ENCODE measurements at places on chromosomes 13 and 19. TPM values are rescaled to one million over a fixed set of nuclear protein-coding genes. Genes with fewer than 3 reads are reported as not detected.

GRCh38 chr19:18194554-18195238, 1.7 kb downstream of the MPV17L2 start:
- H3K27ac ChIP-seq, result peak overlapping the region; percentile 95
- H3K4me1 ChIP-seq, result peaks cover 34% of the 10 kb centered on the region
- peaks cover 36% of the 10 kb centered on the region for H3K36me3 ChIP-seq
- H3K27me3 ChIP-seq, result no peaks in the 10 kb centered on the region

DNA sequence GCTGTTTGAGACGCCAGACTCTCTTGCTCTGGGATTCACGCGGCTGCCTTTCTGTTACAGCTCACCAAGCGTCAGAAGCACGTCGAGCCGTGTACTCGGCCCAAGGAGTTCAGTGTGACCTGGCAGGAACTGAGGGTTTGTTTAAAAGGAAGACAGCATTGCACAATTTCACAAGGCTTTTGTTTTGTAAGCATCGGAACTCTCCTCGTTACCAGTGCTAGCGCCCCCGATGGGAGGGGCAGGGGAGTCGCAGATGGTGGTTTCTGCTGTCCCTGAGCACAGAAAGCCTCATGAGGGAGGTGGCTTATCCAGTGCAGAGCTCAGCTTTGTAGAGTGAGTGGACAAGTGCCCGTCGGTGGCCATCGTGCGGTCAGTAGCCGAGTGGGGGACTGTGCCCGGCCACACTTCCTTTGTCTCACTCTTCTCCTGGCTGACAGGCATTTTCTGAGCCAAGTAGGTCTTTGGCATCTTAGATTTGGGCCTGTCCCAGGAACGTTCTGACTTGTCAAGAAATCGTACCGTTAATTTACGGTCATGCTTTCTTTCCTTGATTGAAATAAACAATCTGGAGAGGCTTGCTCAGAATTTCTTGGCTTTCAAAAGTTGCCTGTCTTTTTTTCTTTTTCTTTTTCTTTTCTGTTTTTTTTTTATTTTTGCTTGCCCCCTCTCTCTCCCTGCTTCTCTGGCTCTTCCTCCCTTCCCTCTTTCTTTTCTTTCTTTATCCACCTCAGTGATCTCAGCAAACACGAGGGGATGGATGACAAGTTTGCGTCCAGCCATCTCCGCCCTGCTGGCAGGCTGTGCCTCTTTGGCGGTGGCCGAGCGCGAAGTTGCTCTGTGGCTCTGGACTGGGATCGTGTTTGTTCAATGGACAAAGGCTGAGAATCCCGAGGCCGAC, 7.7 kb downstream of the KDM4B start:
- H3K4me1 ChIP-seq, result peaks cover 60% of the 10 kb centered on the region
- H3K27ac ChIP-seq, result peak overlapping the region; percentile 41
- H3K27me3 ChIP-seq, result no peaks in the 10 kb centered on the region
- peaks cover 23% of the 10 kb centered on the region for H3K36me3 ChIP-seq

- no peaks in the 10 kb centered on the region for H3K36me3 ChIP-seq
- H3K4me3 ChIP-seq, result no peak within 1 kb of the TSS
- peaks cover 2% of the 10 kb centered on the region for H3K4me1 ChIP-seq
- H3K27ac ChIP-seq, result no peak within 1 kb of the TSS
Observed at GRCh38 chr13:23570099-23570920, at the start of gene TNFRSF19. Gene TNFRSF19 (plus strand): TSS chr13:23570412. CDS start chr13:23590184, 19,772 bp downstream.

- H3K27ac ChIP-seq, result peak overlapping the region; percentile 77
- peak overlapping the region; percentile 45 for H3K4me3 ChIP-seq
Observed at GRCh38 chr13:30355384-30355699, 48.0 kb upstream of the KATNAL1 start.

GRCh38 chr13:110649551-110649950, 34.2 kb downstream of the NAXD start:
- H3K27ac ChIP-seq, result no peak overlapping the region
- peaks cover 47% of the 10 kb centered on the region for H3K36me3 ChIP-seq
- DNase-seq, result no peak
- H3K4me1 ChIP-seq, result peaks cover 61% of the 10 kb centered on the region
- no peak overlapping the region for H3K4me3 ChIP-seq

- no peak overlapping the region for H3K27ac ChIP-seq
- H3K36me3 ChIP-seq, result no peaks in the 10 kb centered on the region
- DNase-seq, result no peak
Observed at GRCh38 chr13:31801088-31801487, 61.8 kb downstream of the RXFP2 start.

- H3K4me1 ChIP-seq, result no peaks in the 10 kb centered on the region
- DNase-seq, result no peak
- H3K4me3 ChIP-seq, result no peak overlapping the region
- H3K36me3 ChIP-seq, result peaks cover 17% of the 10 kb centered on the region
- H3K27me3 ChIP-seq, result no peaks in the 10 kb centered on the region
- no peak overlapping the region for H3K27ac ChIP-seq
Observed at GRCh38 chr13:100269837-100270236, 180.9 kb downstream of the PCCA start.

GRCh38 chr13:101341464-101341863, 74.8 kb downstream of the NALCN start:
- no peaks in the 10 kb centered on the region for H3K4me1 ChIP-seq
- H3K36me3 ChIP-seq, result no peaks in the 10 kb centered on the region
- no peak overlapping the region for H3K4me3 ChIP-seq
- H3K27ac ChIP-seq, result no peak overlapping the region

DNA sequence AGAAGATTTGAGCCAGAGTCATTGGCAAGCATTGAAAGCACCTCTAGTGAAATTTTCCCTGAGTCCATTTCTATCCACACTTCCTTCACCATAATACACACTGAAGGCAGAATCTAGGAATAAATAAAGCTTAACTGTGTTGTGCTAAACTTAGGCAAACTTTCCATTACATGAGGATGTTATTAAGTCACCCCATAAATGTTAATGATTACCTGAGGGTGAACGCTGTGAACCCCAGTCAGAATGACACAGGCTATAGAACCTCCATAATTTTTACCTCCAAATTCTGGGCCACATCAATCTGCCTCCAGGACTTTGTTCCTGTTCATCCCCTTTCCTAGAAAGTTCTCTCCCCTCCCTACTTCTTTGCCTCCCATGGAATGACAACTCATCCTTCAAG, 71.0 kb downstream of the RAP2A start:
- H3K27me3 ChIP-seq, result peaks cover 8% of the 10 kb centered on the region
- no peak overlapping the region for H3K4me3 ChIP-seq
- no peaks in the 10 kb centered on the region for H3K36me3 ChIP-seq
- no peaks in the 10 kb centered on the region for H3K4me1 ChIP-seq

DNA sequence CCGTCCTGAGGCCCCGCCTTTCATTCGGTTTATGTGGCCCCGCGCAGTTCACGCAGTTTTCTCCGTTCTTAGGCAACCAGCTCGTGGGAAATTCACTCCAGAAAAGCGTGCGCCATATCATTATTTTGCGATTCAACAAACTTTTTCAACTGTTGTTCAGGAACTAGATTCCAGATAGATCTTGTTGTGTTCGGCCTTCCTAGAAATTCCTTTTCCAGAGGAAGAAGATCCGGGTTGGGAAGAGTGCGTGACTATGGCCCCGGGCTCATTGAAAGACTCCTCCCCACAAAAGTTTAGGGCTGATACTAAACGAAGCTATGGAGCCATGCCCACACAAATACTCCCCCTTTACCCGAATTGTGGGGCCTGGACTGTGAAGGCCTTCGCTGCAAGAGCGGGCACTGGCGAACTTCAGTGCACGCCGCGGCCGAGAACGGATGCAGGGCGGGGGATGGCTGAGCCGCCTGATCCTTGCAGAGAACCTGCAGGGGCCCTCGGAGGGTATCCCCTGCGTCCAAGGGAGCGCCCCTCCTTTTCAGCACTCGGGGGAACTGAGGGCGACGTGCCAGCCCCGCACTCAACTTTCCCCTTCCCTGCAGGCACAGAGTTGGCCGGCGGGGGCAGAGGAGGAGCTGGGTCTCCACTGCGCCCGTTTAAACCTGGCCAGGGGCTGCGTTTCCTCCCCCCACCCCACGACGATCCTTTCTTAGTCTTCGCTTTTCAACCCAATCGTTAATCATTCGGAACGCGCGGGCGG, 904 bp upstream of the SOX1 start:
- peaks cover 54% of the 10 kb centered on the region for H3K27me3 ChIP-seq
- no peak overlapping the region for H3K4me3 ChIP-seq
- H3K36me3 ChIP-seq, result no peaks in the 10 kb centered on the region
- H3K27ac ChIP-seq, result no peak overlapping the region
- no peak for DNase-seq

GRCh38 chr19:21691661-21692060, 75.7 kb downstream of the ZNF100 start:
- no peaks in the 10 kb centered on the region for H3K27me3 ChIP-seq
- no peak overlapping the region for H3K4me3 ChIP-seq
- no peak overlapping the region for H3K27ac ChIP-seq
- no peak for DNase-seq
- H3K4me1 ChIP-seq, result no peaks in the 10 kb centered on the region

GRCh38 chr19:18612051-18612771, 459 bp upstream of the TMEM59L start:
- DNase-seq, result no peak
- H3K4me1 ChIP-seq, result peaks cover 31% of the 10 kb centered on the region
- peak overlapping the region; percentile 78 for H3K4me3 ChIP-seq

DNA sequence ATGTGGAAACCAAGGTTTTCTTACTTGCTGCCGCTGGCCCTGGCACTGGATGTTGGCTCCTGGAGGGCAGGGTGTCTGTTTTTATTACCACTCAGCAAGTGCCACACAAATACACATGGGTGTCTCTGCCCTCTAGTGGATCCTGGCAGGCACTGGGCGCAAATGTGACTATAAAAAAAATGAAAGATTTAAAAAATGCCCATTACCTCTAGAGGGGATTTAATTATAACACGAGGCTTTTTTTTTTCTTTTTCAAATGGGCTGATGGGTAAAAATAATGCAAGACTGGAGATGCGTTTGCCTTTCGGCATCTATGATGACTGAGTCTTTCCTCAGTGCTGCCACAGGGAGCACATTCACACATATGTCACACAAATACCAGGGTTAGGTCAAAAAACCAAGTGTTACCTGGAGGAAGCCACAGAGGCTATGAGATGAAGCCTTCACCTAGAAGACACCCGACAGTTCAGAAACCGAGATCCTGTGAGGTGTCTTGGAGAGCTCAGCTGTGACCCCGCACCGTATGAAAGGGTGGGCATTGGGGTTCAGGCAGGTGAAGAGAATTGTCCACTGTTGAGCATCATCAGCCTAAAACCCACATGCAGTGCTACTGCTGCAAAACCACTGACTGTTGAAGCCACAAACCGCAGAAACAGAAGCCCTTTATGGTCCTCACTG, 25.7 kb downstream of the CHAMP1 start:
- H3K27me3 ChIP-seq, result peaks cover 5% of the 10 kb centered on the region
- H3K4me1 ChIP-seq, result peaks cover 9% of the 10 kb centered on the region
- no peak for DNase-seq
- H3K27ac ChIP-seq, result no peak overlapping the region

The C1QTNF9B gene
- not detected for total RNA-seq

The GNA15 gene
- total RNA-seq, result 0.80 TPM

The CYP4F3 gene
- total RNA-seq, result not detected

The PSG1 gene
- not detected for total RNA-seq

The NLRP11 gene
- 0.17 TPM for total RNA-seq

The EEF1AKMT1 gene
- 7.4 TPM for total RNA-seq

The CEACAM8 gene
- not detected for total RNA-seq

The IFNL1 gene
- total RNA-seq, result not detected
